ENCODE measurements at places on chromosomes 1 and 21.

GRCh38 chr21:17523007-17523451 is 10.2 kb downstream of the CXADR start:
- no peak for DNase-seq

- no peak for DNase-seq
Observed at GRCh38 chr1:239899747-239900146, 191.9 kb upstream of the FMN2 start.

GRCh38 chr1:221868593-221869303 is 126.9 kb upstream of the DUSP10 start:
- DNase-seq, result no peak

DNA sequence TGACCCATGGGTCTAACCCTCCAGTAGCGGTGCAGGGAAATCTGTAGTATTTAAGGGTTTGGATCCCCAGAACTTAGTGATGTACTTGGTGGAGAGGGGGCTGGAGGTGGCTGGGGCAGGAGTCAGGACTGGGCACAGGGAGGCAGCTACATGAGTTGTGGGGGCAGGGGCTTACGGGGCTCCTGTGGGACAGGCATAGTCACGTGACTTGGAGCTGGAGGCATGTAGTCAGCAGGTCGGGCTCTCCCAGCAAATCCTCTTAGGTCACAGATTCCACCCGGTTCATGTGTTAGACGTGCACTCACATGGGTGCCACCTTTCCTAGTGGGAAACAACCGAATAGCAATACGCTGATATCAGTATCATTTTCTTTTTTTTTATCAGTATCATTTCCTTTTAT is 112.1 kb downstream of the PCP4 start:
- no peak for DNase-seq

Data from T-cell (primary cell).